ENCODE measurements at places on chromosomes 6 and 20.

- no peak for DNase-seq
These were observed 7.5 kb downstream of the SFT2D1 start for GRCh38 chr6:166334878-166335277.

DNA sequence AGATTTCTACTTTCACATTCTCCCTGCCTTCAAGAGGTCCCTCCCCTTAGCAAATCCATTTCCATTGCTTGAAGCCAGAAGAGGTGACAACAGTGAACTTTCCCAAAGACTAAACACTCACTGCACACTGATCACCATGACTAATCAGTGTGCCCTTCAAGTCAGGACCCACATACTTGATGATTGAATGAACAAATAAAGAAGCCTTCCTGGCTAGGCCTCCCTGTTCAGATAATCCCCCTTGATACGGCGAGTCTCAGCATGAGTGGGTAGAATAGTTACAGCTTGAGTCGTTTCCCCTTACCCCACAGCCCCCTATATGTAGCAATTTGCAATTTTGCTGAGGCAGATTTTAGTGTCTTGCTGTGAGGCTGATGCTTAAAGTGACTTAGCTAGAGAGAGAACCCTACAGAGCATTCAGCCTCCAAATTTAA lies 102.2 kb downstream of the UNC5CL start:
- DNase-seq: no peak

DNA sequence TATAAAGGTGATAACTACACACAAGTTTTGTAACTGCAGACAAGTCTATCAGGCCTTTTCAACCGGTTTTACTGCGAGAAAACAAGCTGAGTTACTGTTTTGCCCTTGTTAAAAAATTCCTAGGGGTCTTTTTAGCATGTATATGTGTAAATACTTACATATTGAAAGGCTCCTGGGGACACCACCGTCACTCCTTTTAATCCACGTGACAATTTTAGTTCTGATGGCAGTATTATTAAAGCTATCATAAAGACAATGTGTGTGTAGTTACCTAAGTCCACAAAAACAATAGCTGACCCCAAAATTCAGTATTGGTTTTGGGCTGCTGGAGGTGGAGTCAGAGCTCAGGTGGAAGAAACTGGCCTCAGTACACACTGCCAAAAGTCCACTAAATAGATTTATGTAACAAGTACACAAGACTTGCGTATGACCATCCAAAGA lies 41.3 kb upstream of the HFE start:
- DNase-seq: no peak

DNA sequence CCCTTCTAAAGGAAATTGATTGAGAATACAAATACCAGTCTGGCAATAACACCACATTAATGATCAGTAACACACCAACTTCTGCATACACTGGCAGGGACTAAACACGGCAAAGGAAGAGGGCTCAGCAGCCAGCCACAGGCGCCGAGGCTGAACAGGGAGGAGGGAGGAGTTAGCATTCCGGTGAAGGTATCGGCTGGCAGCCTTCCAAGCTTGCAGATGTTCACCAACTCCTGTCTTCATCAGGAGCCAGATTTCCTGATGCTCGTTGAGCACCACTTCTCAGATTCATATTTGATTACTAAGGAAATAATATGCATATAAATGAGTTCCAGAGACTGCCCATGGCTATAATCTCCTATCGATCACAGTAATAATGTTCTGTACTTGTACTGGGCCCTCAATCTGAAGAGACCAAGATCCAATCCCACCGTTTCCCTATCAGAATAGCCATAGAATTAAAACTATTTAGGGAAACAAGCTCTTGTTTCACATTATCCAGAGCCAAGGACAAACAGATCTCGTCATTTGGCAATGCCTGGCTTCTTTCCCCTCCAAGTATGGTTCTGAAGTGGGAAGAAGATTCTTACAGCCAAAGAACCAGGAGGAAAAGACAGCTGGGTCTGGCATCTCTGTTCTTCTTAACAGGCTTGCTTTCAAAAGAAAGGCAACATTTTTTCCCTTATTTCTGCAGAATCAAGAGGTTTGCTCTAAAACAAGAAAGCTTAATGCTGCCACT lies 42.2 kb downstream of the GFOD1 start:
- DNase-seq: no peak
